ENCODE measurements at places on chromosomes 6 and 20.

- no peak for DNase-seq
These were observed 1022.2 kb upstream of the GJE1 start for GRCh38 chr6:141110481-141110880.

- no peak for DNase-seq
These were observed 269.3 kb downstream of the ARHGAP18 start for GRCh38 chr6:129440691-129441090.

DNA sequence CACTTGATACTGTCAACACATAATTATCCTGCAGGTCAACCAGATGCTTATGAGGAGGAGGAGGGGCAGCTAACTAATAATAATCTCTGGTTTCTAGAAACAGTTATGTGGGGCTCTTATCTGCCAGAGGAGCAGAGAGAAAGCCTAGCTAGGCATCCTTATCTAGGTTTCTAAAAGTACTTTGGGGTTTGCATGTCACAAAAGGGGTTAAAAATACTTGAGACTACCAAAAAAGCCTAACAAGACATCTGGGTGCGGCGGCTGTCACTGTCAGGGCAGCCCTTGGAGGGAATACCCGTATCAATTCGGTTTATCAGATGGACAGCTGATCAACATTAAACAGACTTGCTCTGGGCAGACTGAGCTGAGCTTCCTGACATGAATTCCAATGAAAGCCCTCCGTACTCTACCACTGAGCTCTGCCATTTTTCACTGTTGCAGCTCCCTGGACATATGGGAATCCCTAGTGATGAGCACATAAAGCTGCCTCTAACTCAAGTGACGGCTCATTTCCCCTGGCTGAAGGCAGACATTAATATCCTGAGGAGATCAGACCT lies 166.6 kb downstream of the PDSS2 start:
- no peak for DNase-seq

DNA sequence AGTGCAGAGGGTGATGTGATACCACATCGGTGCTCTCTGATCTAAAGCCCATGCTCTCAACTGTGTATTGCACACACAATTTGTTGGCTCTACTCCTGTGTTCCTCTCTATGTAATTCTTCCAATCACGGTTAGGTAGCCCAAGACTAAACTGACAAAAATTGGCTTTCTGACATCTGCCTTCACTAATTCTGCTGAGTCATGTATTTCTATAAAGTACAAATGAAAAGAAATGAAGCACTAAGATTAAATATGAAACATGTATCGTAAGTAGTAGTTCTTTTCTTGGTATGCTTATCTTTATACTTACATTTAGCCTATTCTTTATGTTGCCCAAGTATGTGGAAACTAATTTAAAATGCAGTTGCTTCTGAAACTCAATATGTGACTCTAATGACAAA lies 7.7 kb upstream of the MLIP start:
- DNase-seq, result no peak

GRCh38 chr6:5855787-5856470 lies 150.8 kb downstream of the NRN1 start:
- no peak for DNase-seq

- DNase-seq, result peak; percentile 91
These were observed 2.8 kb downstream of the SLC12A5 start for GRCh38 chr20:46031701-46032254.

DNA sequence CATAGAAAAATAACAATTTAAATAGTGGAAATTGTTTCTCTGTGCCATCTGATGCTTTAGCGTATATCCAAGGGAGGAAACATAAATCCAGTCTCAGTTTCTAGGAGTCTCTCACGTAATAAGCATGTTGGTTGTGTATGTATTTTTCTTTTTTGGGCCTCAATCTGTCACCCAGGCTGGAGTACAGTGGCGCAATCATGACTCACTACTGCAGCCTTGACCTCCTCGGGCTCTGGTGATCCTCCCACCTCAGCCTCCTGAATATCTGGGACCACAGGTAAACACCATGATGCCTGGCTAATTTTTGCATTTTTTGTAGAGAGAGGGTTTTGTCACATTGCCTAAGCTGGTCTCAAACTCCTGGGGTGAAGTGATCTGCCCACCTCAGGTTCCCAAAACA lies 78.6 kb upstream of the PLN start:
- no peak for DNase-seq

DNA sequence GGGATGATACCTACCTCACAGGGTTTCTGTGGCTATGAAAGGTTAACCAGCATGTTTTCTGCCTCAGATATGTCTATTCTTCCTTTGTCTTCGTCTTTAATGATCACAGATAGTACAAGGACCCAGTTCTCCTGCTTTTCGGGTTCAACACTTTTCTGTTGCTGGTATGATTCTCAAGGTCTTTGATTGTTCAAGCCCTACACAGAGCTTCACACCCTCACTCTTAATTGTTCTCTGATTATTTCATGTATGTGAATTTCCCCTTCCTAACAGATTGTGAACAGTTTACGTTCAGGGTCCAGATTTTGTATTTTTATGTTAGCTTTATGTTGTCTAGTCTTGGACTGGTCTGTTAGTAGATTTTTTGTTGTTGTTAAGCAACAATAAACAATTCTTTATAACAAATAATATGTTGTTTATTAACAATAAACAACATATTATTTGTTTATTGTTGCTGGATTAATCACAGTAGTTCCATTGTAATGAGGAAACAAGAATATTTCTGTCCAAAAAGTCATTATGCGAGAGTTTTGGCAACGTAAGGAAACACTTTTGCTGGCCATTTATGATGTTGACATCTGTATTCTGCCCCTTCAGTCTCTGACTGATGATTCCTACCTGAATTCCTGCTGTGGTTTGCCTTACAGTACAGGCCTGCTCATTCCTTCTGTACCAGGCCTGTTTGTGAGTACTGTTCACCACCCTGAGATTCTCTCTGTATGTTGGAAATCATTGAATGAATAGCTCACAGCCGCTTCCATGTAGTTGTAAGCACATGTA lies 27.2 kb upstream of the TULP4 start:
- no peak for DNase-seq

DNA sequence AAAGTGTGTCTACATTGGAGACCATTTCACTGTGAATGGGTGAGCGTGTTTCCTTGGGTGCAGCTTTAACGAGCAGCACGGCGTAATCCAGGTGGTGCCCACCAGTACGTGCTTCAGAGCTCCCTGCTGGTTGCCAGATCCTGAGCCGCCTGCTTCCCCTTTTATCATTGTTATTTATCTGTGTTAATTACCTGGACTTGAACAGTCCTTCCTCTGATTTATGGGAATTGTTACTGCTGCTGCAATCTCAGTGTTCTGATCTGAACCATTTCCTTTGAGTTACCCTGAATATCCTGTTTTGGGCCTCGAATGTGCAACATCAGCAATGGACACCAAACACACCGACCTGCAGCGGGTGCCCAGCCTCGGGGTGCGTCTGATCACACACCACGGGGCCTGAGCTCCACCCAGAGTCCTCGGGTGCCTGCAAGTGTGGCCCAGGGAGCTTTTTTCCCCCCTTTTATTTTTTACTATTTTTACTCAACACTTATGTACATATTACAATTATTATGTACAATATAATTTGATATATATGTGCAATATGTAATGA lies 81.3 kb downstream of the RPP40 start:
- no peak for DNase-seq

- no peak for DNase-seq
These were observed 20.0 kb upstream of the DDR1 start for GRCh38 chr6:30864325-30864724.

- no peak for DNase-seq
These were observed 118.9 kb upstream of the SMLR1 start for GRCh38 chr6:130708338-130708737.

DNA sequence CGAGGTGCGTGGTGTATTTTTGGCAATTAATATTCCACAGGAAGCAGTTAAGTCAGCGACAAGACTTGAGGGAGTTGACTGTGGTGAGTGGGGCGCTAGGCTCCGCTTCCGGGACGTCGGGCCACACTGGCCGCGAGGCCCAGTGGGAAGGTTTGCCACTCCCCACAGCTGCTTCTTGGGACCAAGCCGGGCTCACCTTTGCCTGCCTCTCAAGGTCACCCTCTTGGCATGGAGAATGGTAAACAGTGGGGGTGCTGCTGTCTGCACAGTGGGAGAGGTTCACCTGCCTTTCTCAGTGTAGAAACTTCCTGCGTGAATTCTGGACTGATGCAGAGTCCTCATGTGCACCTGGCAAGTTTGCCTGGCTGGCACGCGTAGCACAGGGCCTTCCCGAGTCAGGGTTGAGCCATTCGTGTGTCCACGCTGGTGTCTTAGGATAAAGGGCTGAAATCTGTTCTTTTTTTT lies 6.4 kb downstream of the OSBPL2 start:
- DNase-seq, result no peak

DNA sequence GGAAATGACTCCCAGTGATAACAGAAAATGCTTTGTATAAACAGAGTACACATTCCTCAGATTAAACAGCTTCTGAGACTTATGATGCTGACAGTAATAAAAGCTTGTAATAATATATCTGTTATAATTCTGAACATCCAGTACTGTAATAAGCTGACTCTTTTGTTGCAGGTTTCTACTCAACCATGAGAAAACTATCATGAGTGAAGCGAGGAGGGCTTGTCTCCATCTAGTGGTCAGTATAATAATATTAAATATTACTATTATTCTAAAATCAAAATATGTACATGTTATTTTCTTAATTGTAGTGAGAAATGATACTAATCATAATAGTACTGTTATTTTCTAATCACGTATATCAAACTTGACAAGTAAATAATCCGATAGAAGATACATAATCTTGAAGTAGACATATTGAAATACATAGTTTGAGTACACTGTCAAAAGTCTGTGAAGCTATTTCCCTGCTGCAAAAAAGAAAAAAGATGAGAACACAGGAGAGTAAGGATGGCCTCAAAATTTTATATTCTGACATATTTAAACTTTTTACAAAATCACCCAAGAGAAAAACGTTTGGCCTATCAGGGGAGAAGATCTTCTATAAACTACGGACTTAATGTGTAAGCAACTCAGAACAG lies 183.1 kb downstream of the MOXD1 start:
- DNase-seq, result no peak

GRCh38 chr6:12516070-12516469 lies 200.5 kb upstream of the PHACTR1 start:
- no peak for DNase-seq

- no peak for DNase-seq
These were observed 37.3 kb upstream of the SAYSD1 start for GRCh38 chr6:39152262-39152661.

DNA sequence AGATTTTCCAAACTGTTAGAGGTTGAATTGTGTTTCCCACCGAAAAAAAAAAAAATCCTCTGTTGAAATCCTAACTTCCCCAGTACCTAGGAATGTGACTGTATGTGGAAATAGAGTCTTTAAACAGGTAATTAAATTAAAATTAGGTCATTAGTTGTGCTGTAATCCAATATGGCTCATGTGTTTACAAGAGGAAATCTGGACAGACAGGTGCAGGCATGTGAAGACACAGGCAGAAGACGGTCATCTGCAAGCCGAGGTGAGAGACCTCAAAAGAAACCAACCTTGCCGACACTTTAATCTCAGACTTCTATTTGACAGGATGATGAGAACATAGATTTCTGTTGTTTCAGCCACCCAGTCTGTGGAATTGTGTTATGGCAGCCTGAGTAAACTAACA lies 28.6 kb upstream of the EZR start:
- DNase-seq, result no peak

GRCh38 chr20:46277602-46278001 lies 30.7 kb downstream of the CDH22 start:
- DNase-seq, result no peak

GRCh38 chr6:148518511-148519156 lies 176.0 kb downstream of the SASH1 start:
- DNase-seq, result no peak

GRCh38 chr20:52217689-52218395 lies 26.3 kb upstream of the ZFP64 start:
- DNase-seq, result no peak

GRCh38 chr20:20277894-20278335 lies 90.0 kb upstream of the INSM1 start:
- DNase-seq, result no peak

- no peak for DNase-seq
These were observed 236.8 kb upstream of the RREB1 start for GRCh38 chr6:6870921-6871320.
